ENCODE measurements at places on chromosomes 2 and 18.
A peak's percentile ranks its signal among the peaks of the same experiment; 100 is the strongest.

DNA sequence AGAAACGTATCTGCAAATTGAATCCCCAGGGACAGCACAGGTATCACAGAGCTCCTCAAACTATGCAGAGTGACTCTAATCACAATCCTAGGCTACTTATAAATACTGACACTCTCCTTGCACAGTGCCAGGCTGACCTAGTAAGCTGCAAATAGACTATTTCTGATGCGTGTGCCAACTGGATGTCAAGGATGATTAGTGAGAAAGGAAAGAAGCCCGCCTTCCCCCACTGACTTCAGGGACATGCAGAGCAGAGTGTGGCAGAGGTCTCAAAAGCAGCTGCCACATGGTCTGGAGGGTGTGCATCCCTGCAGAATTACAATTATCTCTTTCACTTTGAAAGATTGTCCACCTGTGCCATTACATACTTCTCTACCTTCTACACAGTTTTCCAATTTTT lies 235.6 kb downstream of the CPS1 start:
- no peak for DNase-seq

DNA sequence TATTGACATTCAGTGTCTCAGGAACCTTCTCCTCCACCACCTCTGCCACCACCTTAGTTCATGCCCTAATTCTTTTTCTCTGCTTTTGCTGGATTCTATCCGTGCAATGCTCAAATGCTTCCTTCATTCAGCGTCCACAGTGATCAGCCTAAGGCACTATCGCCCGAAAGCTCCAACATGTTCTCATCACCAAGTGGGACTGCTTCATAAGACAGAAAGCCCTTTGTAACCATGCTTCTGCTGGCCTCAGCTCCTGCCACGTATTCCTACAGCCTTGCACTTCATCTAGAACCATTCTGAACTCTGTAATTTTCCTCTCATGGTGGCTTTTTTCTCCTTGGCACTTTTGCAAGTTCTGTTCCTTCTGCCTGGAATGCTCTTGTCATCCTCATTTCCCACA lies 222.9 kb downstream of the HNMT start:
- no peak for DNase-seq

DNA sequence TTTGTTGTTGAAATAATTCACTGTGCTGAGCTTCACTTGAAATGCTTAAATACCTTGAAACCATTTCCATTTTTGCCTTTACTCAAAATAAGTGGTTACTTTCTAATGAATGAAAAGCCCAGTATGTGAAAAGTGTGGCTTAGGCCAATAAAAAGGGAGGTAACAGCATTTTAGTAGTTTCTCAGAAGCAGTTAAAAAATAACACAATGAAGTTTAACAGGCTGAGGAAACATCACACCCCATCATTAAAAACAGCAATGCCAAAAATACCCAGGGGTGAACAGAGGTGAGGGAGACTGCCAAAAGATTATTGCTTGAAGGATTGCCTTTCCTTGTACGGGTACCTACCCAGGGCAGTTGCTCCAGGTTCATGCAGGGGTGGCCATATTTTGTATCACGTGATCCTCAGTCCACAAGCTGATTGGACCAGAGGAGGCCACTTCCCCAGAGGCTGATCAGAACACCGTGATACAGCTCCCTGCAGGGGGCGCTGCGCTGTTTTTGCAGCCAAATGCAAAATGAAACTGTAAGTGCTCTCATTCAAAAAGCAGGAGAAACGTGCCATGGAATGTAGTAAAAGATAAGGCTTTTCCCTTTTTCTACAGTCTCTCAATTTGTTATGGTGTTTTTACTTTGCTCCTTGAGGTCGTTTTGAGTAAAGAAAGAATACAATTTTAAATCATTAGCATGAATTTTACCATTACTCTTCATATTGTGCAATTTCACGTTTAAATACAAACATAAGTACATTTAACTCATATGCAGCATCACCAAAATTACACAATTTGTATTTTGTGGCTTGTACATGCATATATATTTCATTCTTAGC lies 70.2 kb upstream of the SH3BP4 start:
- peak; percentile 8 for DNase-seq

- no peak for DNase-seq
These were observed 35.7 kb downstream of the LYPD6 start for GRCh38 chr2:149365931-149366583.

DNA sequence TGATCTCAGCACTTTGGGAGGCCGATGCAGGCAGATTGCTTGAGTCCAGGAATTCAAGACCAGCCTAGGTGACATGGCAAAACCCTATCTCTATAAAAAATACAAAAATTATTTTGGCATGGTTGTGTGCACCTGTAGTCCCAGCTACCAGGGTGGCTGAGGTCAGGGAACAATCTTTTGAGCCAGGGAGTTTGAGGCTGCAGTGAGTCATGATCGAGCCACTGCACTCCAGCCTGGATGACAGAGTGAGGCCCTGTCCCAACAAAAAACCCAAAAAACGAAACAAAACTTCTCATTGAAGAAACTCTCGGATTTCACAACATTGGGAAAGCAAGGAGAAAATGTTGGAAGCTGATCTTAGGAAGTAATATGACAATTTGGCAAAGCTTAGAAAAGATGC lies 317.3 kb upstream of the MGAT5 start:
- no peak for DNase-seq

DNA sequence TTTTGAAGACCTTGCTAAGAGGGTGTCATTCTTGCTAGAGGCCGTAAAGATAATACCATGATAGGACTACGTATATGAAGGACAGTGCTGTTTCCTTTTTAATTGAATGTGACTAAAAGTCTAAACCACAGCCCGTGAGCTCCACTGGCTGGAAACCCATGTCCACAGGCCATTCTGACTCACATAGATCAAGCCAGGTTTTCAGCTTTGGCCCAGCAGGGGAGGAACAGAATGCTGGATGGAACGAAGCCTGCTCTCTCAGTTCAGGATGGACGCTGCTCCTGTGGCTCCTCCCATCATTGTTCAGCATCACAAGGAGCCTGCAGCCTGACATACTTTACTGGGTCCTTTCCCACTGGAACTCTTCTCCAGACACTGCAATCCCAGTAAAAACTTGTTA lies 47.6 kb downstream of the ALPK2 start:
- DNase-seq, result no peak

- DNase-seq, result no peak
These were observed 19.4 kb downstream of the SERPINB13 start for GRCh38 chr18:63606526-63606925.

- no peak for DNase-seq
These were observed 398.9 kb downstream of the RND3 start for GRCh38 chr2:150088538-150088937.

DNA sequence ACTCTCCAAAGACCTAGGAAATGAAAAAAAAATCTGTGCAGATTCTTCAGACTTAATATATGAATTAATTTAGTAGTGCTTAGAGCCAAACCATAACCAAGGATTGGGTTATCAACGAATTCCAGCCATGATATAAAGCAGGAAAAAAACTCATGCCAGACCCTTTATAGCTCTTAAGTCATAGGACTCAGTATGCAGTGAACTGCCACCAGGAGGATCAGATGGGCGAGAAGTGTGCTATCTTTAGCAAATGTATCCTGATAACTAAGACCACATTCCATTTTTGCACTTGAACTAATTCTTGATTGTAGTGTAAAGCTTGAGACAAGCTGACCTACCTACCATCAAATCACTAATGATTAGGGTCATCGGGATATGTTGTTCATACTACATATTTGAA lies 178.1 kb downstream of the IKZF2 start:
- no peak for DNase-seq

- no peak for DNase-seq
These were observed 2.2 kb downstream of the MMADHC start for GRCh38 chr2:149585166-149585885.

GRCh38 chr18:21194871-21195771 lies 46.9 kb upstream of the GREB1L start:
- DNase-seq, result no peak

- no peak for DNase-seq
These were observed 97.4 kb upstream of the ITGA6 start for GRCh38 chr2:172329774-172330671.

DNA sequence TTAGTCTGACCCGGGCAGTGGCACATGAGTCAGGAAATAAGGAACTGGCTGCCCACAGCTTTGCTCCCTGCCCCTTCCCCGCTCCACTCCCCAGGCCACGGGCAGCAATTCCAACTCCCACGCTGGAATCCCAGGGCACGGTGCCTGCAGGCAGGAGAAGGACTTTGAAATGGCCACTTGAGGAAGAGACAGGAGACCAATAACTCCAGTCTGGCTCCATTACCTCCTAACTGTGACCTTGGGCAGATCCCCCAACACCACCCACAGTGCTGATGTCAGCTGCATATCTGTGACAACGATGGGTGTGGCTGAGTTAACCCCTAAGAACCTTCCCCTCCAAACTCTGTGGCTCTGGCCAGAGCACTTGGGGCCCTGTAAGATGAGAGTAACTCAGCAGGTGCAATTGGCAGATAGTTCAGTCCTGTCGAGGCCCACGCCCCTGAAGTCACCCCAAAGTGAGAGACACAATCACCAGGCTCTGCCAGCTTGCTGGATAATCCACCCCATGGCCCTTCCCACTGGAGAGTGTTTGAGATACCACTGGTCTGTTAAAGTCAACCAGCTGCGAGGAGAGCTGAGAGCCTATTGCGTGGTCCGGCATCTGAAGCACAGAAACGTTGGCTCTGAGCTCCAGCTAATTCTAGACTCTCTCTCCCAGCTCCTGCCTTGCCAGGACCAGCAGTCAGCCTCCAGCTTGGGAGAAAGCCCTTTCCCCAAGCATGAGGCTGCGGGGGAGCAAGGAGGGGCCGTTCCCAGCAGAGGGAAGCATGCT lies 175.2 kb downstream of the TNS1 start:
- DNase-seq, result no peak

GRCh38 chr2:64644458-64645382 lies 9.0 kb downstream of the SERTAD2 start:
- DNase-seq, result no peak

DNA sequence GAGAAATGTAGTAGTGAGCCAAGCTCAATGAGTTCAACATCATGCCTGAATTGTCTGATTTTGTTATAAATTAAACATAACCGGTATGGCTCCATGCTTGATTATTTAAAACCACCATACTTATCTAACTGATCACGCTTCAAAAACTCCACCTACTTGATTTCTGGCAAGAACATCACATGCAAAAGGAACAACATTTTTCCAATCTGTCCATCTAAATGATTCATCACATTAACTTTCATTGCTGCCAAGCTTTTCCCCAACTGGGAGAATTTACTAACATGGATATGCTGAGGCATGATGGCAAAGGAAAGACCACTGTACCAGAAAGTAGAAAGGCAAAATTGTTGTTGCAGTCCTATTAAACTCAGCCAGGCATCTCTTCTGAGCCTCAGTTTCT lies 286.8 kb downstream of the TRIB2 start:
- no peak for DNase-seq

- no peak for DNase-seq
These were observed 2.9 kb downstream of the ALPI start for GRCh38 chr2:232458661-232459418.

- DNase-seq, result no peak
These were observed 37.8 kb downstream of the KCTD18 start for GRCh38 chr2:200471928-200472645.

- no peak for DNase-seq
These were observed 70.4 kb upstream of the HDAC4 start for GRCh38 chr2:239471011-239471792.

DNA sequence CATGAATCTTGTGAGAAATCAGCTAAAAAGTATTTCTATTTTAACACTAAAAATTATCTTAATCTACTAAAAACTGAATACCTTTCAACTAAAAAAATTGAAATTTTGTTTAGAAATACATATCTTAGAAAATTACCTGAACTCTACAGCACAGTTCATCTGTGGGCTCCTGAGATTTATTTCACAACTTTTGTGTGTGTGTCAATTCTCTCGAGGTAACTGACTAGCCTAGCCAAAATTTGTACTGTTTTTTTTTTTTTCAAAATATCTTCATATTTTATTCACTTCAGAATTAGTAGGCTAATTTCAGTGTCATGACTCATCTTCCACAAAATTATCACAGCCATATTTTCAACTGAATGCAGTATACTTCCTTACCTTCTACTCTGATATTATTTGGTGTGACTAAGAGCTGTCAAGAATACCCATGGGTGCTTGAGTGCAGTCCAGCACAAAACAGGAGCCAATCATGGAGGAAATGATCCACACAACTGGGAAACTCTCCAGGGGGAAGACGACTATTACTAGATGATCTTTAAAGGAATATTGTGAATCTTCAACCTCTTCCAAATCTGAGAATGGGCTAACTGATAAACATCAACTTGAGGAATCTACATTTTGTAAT lies 174.6 kb downstream of the ZNF385B start:
- no peak for DNase-seq

DNA sequence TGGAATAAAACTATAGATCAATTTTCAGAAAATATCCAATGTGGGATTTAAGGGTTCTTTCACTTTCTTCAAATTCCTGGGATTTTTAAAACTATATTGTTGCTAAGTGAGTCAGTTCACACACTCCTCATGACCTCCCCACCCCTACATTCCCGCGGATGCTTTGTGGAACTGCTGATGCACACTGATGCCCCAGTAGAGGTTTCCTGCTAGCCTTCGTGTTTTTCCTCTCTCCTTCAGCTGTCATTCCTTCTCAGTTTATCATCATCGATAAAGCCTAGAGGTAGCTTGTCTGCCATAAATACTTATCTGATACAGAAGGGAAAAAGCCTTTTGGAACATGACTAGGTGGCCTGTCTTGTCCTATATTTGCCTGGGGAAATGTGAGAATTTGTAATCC lies 67.4 kb upstream of the GALNT5 start:
- DNase-seq, result no peak

GRCh38 chr2:102245266-102246151 lies 58.7 kb downstream of the IL1RL2 start:
- no peak for DNase-seq

- DNase-seq, result no peak
These were observed 36.3 kb downstream of the YWHAQ start for GRCh38 chr2:9594366-9595054.

GRCh38 chr2:230636684-230637271 lies 75.9 kb upstream of the CAB39 start:
- DNase-seq, result no peak

Measured in activated CD8-positive, alpha-beta memory T cell treated with anti-CD3 and anti-CD28 coated beads for 1 hour (primary cell).